ENCODE measurements at places on chromosomes 1 and 21. TPM values are rescaled to one million over a fixed set of nuclear protein-coding genes. Genes with fewer than 3 reads are reported as not detected.

OR2M3 gene
- total RNA-seq, result not detected

ALPL gene
- 8.4 TPM for total RNA-seq

BARHL2 gene
- not detected for total RNA-seq

COL9A2 gene
- 13.8 TPM for total RNA-seq

DNA sequence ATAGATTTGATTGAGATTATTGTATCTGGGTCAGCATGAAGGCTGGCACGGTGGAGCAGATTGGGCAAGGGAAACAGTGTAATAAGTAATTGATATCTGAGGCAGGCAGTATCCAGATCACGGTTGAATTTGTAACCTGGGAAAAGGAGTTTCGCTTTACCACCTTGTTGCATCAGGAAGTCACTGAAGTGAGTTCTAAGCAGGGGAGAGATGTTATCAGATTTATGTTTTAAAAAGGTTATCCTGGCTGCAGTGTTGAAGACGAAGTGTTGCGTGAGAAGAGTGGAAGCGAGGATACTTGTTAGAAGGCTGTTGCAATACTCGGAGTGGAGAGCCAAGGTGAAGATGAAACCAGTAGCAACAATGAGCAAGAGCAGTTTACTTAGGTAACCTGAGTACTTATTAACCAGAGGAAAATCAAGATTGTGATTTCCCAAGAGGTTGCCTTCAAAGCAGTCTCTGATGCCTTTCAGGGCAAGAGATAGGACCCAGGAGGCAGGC, 77.8 kb downstream of the LHX9 start:
- no peak for DNase-seq

GRCh38 chr1:39505289-39505688, 13.9 kb downstream of the BMP8A start:
- no peak for DNase-seq

DNA sequence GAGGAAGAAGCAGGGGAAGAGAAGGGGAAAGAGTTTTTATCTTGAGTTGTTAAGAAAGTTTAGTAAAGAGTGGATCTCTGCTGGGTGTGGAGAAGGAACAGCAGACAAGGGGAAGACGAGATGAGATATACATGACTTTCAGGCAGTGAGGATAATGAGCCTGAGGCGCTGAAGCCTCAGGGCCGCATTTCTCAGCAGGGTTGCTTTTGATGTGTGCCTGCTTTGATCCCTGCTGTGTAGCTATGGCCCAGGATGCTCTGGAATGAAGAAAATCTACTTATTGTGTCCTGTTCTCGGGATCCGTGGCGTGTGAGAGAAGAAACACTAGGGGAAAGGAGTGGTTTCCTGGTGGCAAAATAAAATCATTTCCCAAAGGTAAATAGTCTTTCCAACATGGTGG, 15.1 kb upstream of the RPE65 start:
- DNase-seq, result no peak

DNA sequence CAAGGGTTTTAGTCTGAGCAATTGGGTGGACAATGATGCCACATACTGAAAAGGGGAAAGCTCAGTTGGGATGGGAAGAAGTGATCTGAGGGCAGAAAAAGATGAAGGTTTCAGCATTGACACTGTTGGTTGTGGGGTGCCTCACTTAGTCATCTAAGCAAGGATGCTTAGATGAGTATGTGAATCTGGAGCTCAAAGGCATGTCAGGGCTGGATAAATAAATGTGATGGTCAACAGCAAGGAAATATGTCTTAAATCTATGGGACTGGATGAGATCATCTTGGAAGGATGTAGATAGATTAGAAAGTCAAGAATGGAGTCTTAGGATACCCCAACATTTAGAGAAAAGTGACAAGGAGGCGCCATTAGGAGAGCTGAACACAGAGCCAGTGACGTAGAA, 114.6 kb downstream of the ZBTB18 start:
- DNase-seq, result no peak

DNA sequence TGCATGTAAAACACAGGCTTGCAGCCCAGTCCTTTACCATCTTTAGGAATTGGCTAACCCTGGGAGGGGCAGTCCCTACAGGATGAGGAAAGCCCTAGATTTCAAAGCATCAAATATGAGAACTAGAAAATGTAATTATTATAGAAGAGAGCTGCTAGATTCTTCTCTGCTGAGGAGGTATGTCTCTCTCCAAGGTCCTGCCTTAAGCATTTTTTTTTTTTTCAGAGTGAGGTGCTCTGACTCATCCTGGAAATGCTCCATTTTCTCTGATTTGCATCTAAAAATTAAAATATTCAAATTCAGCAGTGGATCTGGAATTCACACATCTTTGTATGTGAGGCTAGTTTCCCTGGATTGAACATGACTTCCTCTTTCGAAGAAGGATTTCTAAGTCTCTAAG, 149.8 kb downstream of the ZNF648 start:
- no peak for DNase-seq

GRCh38 chr1:151615711-151616504, 4.1 kb downstream of the SNX27 start:
- DNase-seq, result no peak

- DNase-seq, result no peak
Observed at GRCh38 chr1:218669431-218669830, 324.3 kb downstream of the TGFB2 start.

DNA sequence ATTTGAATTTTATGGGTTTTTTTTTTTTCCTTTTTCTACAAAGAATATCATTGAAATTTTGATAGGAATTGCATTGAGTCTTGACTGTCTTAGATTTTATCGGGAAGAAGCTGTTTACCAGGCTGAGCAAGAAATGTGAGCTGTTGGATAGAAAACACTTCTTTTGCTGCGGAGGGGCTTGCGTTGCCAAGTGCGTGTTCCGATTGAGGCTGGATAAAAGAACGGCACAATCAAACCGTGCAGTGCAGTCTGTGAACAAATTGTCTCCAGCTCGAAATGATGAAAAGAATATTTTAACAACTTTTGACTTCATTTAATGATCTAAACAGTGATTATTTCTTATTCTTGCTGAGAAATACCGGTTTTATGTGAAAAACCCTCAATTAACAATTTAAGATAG, 149.4 kb downstream of the RYR2 start:
- DNase-seq, result no peak

DNA sequence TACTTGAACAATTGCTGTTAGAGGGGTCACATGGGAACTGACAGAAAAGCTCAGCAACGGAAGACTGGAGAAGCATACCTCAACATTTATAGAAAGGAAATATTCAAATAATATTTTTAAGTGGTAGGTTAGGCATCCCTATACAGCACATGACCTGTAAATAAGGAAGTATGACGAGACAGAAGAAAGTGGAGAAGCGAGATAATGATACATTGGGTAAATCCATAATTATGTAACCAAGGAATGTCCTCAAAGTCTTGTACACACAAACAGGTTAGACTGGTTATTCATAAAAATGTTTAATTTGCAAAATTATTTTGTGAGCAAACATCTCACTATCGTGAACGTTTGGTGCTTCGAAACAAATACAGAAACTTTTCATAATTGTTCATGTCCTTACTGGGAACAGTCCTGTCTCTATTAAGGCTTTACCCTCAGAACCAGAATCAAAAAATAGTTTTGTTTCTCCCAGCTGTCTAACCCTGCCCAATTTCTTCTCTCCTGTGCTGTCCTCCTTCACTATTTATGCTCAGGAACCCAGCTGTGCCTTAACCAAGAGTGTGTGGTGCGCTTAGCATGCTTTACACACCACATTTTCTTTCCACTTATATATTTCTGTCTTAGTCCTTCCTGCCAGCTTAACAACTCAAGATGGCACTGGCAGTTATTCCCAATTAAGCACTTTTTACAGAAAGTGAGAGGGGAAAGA, 10.2 kb downstream of the KMO start:
- no peak for DNase-seq
